ENCODE measurements at places on chromosomes 4 and X.

- no peak for DNase-seq
Observed at GRCh38 chrX:132676561-132677186, 187.8 kb upstream of the MBNL3 start.

- DNase-seq: no peak
Observed at GRCh38 chr4:108596344-108596743, 24.0 kb upstream of the RPL34 start.

- no peak for DNase-seq
Observed at GRCh38 chr4:102259081-102259480, 86.2 kb downstream of the SLC39A8 start.

GRCh38 chrX:152637649-152638442, at the start of gene GABRQ:
Gene GABRQ (plus strand): TSS chrX:152637895. CDS start chrX:152638203, 308 bp downstream.
- DNase-seq: peak; percentile 21
